ENCODE measurements at places on chromosomes 7 and 10. TPM values are rescaled to one million over a fixed set of nuclear protein-coding genes. Genes with fewer than 3 reads are reported as not detected.

GRCh38 chr7:130350945-130351790 is 6.6 kb downstream of the CPA5 start:
- DNase-seq = no peak

DNA sequence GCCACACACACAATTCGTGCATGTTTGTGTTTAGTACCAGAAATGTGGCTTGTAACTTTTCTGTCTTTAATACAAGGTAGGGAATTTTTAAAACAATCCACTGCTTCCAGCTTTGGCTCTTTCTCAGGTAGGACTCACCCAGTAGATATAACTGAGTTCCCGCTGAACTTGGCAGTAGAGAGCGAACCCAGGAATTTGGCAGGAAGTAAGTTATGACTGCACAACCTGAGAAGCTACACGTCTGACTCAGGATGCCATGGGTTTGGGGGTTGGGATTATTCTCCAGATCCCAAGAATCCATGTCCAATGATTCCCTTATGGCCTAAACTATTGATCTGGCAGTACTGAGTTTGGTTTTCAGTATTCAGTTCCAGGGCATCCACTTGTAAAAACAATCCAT is 499.7 kb downstream of the CALN1 start:
- DNase-seq = no peak

DNA sequence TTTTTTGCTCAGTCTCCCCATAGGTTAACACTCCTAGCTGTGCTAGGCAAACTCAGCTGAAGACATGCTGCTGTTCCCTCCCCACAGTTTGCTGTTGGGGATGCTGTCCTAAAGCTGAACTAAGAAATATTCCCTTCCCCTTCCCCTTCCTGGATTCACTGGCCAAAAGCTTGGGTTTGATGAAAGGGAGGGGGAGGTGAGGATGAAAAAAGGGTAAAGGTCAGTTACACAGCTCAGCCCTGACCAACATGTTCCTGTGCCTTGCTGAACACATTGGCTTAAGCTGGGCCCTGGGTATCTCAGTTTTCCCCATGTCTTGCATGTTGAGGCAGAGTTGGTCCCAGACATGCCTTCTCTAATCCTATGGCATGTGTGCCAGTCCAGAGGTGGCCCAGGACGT is 15.3 kb downstream of the CCM2 start:
- DNase-seq = no peak

DNA sequence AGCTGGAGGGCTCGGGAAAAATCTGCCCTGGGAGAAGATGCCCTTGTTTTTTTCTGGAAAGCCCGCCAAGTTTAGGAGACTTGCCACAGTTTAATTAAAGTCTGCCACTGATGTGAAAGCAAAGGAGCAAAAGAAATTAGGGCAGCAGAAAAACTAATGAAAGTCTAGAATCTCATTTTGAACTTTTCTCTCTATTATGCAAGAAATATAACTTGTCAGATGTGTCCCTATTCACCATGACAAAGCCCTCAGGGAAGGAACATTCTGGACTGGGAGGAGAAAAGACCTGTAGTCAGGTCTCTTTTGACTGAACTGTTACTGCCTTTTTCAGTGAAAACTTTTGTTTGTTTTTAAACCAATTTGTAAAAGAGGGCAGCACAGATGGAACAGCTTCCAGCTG is 715.5 kb downstream of the SORCS3 start:
- no peak for DNase-seq

- DNase-seq = no peak
Observed at GRCh38 chr7:135192914-135193536, 18.3 kb downstream of the WDR91 start.

The BET1 gene
- 19.2 TPM for total RNA-seq

The CACNA2D1 gene
- 49.1 TPM for total RNA-seq
